ENCODE measurements at places on chromosomes 3 and 15. TPM values are rescaled to one million over a fixed set of nuclear protein-coding genes. Genes with fewer than 3 reads are reported as not detected.

Gene UBE2E2
- 23.2 TPM for total RNA-seq

Gene CAND2
- total RNA-seq, result 1.5 TPM

Gene SLC9C1
- total RNA-seq, result not detected

Gene SORD
- 28.7 TPM for total RNA-seq

Gene ERC2
- 0.18 TPM for total RNA-seq

Gene GPR156
- not detected for total RNA-seq

Gene BUB1B
- 79.6 TPM for total RNA-seq

Gene TAGLN3
- 1.2 TPM for total RNA-seq

Gene RAD51
- 66.5 TPM for total RNA-seq

Gene ZBBX
- total RNA-seq, result not detected

Gene GUCA1C
- total RNA-seq, result not detected

Gene SEMA6D
- total RNA-seq, result not detected

Gene SLC25A26
- 31.0 TPM for total RNA-seq

Gene PLA2G4E
- not detected for total RNA-seq

Gene SCG5
- 1.6 TPM for total RNA-seq

Gene KCNMB2
- not detected for total RNA-seq

Gene DTX3L
- 22.1 TPM for total RNA-seq

Gene CCR9
- total RNA-seq, result 0.20 TPM

Gene ALG1L2
- total RNA-seq, result 0.60 TPM

Gene FSIP1
- 0.43 TPM for total RNA-seq

Gene MAP2K1
- total RNA-seq, result 117 TPM

Gene VIPR1
- total RNA-seq, result 9.0 TPM

Gene NR2F2
- not detected for total RNA-seq

Gene FHIT
- total RNA-seq, result 7.6 TPM

Gene ACOX2
- total RNA-seq, result not detected

Gene OXSR1
- total RNA-seq, result 56.5 TPM

Gene SNRPN
- total RNA-seq, result 73.5 TPM

Gene C15orf62
- 0.63 TPM for total RNA-seq

Gene DUOXA1
- total RNA-seq, result not detected

Gene BFSP2
- 1.1 TPM for total RNA-seq

Gene ZMYND10
- total RNA-seq, result 1.5 TPM

Gene DUOXA2
- not detected for total RNA-seq

Gene MAGI1
- 0.47 TPM for total RNA-seq

Gene EFHB
- 0.69 TPM for total RNA-seq

Gene SI
- not detected for total RNA-seq

Gene GPR160
- total RNA-seq, result 6.2 TPM

Gene CAMP
- total RNA-seq, result not detected

Gene TNFSF10
- 23.6 TPM for total RNA-seq

Gene CCRL2
- 2.8 TPM for total RNA-seq

Gene DNAH12
- total RNA-seq, result not detected

Gene LTK
- 0.83 TPM for total RNA-seq

Gene THOC7
- 85.5 TPM for total RNA-seq

Gene BSN
- 0.09 TPM for total RNA-seq

Gene ZNF385D
- not detected for total RNA-seq

Gene PTX3
- not detected for total RNA-seq

Gene GANC
- 18.0 TPM for total RNA-seq

Gene SLC24A5
- not detected for total RNA-seq
